ENCODE measurements at places on chromosomes 2 and 18.

DNA sequence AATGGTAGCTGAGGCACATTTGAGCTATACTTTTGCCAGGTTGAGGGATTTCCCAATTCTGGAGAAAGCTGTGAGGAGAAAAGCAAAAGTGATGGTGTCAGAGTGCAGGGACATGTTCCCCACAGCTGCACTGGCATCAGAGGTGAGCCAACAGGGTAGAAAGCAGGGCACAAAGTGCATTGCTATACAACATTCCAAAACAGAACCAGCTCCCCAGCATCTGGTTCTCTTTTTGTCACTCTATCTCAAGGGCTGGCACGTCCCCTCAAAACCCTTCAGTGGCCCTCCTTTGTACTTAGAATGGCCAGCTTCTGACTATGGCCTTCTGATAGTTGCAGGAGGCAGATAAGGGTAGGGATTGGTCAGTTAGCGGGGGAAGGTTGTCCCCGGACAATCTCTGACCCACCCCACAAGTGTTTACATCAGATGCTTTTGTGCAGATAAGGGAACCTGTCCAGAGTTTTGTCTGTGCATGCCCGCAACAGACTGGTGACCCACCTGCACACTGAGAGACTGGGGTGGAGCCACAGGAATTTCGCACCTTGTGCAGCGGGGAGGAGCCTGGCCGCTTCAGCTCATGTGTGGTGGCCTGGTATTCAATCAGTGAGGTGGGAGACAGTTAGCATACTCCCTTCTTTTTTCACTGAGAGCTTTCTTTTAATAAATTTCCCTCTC lies 31.0 kb upstream of the TMEM17 start:
- no peak for DNase-seq

DNA sequence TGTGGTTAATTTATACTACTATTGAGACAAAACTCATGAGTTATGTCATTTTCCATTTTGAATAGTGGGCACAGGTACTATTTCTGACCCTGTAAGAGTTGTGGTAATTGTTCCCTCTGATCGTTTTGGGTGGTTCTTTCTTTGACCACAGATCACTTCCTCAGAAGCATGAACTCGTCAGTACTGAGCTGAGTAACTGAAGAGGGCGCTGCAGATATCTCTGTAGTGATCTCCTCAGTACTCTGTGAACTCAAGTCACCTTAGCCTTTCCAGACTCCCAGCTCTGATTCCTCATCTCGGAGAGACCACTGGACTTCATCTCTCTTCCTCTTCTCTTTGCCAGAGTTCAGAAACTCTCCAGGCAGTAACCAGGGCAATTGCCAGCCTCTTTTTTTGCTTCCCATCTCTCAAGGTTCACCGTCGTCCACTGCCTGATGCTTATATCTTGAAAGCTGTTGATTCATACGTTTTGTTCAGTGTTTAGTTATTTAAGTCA lies 9.4 kb upstream of the IL1RL1 start:
- peak; percentile 24 for DNase-seq

DNA sequence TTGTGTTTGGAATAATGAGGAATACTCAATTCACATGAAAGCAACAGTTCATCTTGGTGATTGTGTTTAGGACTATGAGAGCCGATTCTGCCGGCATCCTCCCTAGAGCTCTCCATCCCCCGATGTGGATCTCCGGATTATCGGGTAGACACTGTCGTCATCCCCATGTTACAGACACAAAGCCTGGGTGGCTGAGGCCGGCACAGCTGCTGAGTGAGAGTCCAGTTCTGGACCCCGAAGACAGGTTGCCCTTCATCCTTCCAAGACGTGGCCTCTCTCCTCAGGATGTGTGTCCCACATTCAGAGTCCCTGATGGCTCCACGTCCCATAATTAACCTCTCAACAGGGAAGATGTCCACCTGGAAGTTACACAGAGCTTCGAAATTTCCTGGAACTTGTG lies 129.3 kb downstream of the HDAC4 start:
- no peak for DNase-seq

GRCh38 chr2:63679252-63679855 lies 90.6 kb downstream of the MDH1 start:
- DNase-seq = no peak

DNA sequence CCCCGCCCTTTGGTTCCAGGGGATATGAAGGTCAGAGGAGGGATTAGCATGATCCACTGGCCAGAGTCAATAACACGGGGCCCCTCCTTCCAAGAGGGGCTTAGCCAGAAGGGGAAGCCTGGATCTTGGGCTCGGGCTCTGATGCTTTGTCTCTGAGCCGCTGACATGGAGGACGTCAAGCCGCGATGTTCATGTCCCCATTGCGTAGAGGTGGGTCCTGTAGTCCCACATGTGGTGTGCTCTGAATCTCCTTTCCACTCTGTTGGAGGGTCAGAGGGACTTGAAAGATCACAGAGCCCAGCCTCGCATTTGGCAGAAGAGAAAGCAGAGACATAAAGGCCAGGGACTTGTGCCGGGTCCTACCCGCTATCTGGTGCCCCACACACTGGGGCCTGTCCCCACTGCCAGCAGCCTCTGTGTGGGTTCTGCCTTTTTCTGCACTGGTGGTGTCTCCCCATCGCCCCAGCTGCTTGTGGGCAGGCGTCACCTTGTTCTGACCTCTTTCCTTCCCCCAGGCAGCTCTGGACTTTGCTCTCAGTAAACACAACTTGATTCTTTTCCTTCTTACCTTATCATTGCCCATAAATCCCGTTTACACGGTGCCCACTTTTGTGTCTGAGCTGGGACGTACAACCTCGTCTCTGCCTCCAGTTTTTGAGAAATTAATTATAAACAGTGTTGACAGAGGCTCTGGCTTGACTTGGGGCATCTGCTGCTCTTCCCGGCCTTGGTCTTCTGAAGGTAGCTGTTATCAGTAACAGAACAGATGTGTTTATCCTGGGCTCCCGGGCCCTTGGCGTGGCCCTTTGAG lies 48.8 kb downstream of the SH3BP4 start:
- no peak for DNase-seq

DNA sequence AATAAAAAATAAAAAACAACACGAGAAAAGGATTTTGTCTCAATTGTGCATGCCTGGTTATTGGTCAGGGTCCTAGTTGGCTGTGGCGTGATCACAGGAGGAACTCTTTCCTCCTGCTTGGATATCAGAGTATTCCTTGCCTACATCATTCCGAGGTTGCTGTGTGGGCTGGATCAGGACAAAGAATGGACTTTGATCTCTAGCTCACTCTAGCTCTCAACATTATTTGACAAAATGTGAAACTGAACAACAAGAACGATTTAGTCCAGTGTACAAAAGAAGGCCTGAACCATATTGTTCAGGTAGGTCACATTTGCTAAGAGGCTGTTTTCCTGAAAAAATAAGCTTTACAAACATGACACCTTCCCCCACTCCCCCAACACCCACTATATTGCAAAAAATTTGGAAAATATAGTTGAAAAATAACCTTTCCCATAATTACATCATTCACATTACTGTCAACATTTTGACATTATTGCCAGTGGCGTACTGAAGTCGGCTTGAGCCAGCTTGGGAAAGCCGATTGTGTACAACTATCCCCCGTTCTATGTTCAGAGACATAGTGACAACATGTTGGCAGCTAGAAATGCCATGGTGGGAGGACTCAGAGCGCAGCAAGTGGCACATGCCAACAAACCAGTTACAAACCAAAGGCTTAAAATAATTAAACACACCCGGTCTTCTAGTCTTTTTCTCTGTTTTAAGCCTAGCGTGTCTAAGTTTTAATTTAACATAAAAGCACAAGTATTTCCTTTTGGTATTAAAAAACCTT lies 179.0 kb downstream of the LPIN1 start:
- no peak for DNase-seq

DNA sequence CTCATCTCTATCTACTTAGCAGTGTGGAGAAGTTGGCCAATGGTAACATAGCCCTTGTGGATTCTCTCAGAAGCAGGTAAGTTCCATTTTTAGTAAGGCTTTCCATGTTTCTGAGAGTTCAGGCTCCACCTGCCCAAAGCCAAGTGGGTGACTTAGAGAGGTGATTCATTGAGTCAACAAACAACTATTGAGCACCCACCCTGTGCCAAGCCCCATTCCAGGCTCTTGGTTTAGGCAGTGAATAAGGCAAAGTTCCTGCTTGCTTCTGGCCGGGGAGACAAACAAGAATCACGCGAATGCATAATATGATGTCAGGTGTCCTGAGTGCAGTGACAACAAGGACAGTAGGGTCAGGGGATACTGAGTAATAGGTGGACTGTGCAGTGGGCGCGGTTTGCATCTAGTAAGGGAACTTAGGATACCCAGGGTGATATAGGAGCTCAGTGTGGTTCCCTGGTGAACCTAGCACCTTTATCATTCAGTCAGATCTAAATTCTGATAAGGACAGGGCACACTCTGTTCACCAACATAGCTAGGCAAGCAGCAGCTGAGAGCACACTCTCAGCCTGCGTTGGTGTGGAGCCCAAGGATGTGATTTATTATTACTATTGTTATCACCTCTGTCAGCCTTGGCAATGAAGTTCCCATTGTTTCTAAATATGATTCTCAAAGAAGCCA lies 31.7 kb upstream of the KCTD1 start:
- DNase-seq = no peak

GRCh38 chr2:68993660-68994059 lies 19.2 kb downstream of the GKN1 start:
- no peak for DNase-seq

GRCh38 chr2:165952085-165952484 lies 1.5 kb downstream of the TTC21B start:
- DNase-seq = no peak

GRCh38 chr2:180907731-180908130 lies 72.7 kb upstream of the UBE2E3 start:
- no peak for DNase-seq

- DNase-seq = no peak
These were observed 90.1 kb downstream of the RTN4 start for GRCh38 chr2:54960164-54960563.

DNA sequence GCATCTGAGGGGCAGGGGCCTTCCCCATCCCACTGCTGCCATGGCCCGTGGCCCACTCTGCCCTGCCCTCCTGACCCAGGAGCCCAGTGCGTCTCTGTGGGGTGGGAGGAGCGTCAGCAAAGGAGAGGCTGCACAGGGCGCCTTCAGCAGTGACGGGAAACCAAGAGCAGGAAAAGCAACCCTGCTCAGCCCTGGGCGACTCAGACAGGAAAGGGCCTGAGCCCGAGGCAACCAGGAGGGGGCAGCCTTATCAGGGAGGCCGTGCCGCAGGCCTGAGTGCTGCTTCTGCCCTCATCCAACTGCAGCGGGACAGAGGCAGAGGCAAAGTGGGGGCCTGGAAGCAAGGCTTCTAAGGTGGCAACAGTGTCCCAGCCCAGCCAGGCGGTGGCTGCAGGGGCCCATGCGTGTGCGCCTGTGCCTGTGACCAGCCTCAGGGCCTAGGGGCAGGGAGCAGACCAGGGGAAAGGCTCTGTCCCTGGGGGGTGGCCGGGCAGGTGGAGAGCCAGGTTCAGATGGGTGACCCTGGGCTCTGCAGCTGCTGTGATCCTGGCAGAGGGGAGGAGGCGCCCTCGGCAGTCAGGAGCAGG lies 23.3 kb upstream of the ALPI start:
- DNase-seq = no peak

DNA sequence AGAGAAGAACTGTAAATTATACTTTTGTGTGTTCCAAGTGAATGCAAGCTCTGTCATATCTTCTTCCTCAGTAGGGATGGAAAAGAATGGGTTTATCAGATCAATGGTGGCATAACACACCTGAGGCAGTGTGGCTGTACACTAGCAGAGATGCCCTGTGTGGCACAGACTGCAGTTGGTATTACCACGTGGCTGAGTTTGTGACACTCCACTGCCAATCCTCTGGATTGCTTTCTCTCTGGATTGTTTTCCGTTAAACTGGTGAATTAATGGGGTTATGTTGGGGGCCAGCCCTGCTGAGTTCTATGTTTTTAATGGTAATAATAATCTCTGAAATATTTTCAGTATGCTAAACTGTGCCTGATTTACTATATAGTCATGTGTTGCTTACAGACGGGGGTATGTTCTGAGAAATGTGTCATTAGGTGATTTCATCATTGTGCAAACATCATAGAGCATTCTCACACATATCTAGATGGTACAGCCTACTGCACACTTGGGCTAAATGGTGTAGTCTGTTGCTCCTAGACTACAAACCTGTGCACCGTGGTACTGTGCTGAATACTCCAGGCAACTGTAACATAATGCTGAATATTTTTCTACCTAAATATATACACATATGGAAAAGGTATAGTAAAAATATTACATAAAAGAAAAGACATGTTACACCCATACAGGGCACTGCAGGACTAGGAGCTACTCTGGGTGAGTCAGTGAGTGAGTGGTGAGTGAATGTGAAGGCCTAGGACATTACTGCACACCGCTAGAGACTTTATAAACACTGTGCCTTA lies 84.7 kb upstream of the ST6GAL2 start:
- no peak for DNase-seq

GRCh38 chr2:134280231-134280630 lies 26.4 kb downstream of the MGAT5 start:
- no peak for DNase-seq

- no peak for DNase-seq
These were observed 3.0 kb downstream of the ACOXL start for GRCh38 chr2:110735366-110735765.

- no peak for DNase-seq
These were observed 10.6 kb downstream of the PLCD4 start for GRCh38 chr2:218618102-218618860.

DNA sequence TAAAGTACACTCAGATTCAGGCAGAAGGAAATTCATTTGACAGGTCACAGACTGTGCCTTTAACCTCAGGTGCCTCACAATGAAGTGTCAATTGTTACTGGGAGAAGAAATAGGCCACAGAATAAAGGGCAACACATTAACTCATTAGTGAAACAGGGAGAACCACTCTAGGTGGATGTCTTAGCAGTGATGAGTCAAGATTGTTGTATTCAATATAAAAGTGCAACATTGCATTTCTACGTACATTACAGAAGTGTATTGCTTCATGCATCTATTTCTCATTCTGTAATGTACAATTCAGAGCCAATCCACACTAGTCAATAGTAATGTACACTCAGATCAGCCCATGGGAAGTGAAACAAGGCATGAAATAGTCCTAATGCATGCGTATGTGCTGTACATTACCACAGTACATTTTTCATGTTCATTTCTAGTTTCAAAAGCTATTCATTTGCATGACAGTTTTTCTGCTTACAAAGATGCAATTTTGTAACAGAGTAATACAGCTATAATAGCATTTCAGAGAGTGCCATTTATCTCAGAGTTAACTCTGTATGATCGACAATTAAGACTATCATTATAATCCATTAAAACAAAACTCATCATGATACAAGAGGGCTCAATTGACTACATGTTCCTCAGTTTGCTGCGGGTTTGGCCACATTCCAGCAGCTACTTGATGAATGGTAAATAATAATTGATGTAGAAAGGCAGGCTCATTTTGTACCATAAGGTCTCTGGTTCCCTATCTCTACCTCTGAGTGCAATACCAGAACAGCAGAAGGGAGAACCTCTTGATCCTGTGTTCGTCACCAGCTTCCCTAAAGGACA lies 12.2 kb upstream of the ARL5A start:
- no peak for DNase-seq

GRCh38 chr18:25493401-25493800 lies 141.4 kb upstream of the ZNF521 start:
- no peak for DNase-seq
